ENCODE measurements at places on chromosomes 13 and 19.

- no peak for DNase-seq
Measured at GRCh38 chr13:44421853-44422525, 48.4 kb downstream of the SERP2 start.

DNA sequence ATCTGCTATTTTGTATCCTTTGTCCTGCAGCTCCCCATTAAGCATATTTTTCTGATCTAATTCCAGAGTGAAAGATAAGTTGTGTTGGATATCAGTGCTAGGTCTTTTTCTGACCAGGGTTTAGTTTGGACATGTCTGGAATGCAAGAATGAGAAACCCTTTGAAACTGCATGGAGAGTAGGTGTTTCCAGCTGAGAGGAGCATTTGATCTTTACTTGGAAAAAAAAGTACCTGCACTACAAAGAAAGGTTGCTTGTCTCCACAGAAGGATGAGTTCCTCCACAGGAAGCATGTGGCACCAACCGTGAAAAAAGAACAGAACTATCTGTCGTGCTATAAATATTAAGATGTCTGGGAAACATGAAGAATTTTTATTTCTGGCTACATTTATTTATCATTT is 36.6 kb upstream of the MED4 start:
- no peak for DNase-seq

DNA sequence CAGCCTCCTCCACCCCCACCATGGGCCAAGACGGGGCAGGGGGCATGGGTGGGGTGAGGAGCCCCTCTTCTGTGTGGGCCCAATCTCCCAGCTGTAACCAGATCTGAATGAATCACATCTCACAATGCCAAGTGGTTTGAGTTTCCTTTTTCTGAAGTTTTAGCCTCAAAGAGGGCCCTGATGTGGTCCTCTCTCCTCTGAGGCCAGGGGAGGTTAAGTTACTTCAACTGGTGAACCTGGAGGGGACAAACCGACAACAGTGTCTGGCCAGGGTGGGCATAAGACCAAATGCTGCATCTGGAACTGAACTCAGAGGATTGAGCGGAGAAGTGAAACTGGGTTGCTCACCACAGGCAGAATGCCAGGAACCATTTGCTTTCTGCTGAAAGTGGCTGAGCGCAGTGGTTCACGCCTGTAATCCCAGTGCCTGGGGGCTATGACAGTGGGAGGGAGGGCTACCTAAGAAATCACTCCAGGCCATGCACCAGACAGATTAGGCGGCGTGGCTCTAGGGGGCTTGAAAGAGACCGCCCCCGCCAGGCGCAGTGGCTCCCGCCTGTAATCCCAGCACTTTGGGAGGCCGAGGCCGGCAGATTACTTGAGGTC is 15.4 kb upstream of the IRGC start:
- DNase-seq, result no peak

DNA sequence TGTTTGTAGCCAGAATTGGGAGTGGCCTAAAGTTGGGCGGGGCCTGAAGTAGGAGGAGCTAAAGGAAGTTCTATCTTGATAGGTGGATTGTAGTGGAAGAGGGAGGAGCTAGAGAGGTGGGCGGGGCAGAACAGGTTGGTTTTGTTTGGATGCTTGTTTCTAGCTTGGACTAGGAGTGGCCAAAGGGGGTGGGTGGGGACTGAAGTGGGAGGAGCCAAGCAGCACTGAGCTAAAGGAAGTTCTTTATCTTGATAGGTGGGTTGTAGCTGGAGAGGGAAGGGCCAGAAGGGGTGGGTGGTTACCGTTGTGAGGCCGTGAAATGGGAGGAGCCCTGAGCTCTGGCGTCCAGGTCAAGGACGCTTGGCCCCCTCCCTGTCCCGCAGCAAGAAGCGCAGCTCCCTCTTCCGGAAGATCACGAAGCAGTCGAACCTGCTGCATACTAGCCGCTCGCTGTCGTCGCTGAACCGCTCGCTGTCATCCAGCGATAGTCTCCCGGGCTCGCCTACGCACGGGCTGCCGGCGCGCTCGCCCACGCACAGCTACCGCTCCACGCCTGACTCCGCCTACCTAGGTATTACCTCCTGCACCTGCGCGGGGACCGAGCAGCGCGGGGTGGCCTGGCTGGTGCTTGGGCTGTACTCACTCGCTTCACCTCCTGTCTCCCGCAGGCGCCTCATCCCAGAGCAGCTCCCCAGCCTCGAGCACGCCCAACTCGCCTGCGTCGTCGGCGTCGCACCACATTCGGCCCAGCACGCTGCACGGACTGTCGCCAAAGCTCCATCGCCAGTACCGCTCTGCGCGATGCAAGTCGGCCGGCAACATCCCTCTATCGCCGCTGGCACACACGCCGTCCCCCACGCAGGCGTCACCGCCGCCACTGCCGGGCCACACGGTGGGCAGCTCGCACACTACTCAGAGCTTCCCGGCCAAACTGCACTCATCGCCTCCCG is 8.0 kb downstream of the DNASE2 start:
- DNase-seq, result peak; percentile 39

DNA sequence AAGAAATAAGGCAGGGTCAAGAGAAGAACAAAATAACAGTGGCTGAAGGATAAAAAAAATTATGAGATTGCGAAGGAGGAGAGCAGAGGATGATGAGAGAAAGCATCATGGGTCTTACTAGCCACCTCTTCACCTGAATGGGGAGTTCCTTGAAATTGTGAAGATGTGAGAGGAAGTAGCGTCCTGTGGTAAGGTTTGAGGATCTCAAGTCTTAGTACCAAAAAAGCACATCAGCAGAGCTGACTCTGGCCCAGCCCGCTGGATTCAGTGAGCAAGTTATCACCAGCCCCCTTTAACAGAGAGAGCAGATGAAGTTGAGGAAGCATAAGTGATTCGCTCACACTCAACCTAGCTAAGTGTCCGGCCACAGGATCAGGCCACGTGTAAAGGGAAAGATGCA is 61.8 kb downstream of the RXFP2 start:
- no peak for DNase-seq

- no peak for DNase-seq
Measured at GRCh38 chr13:69580255-69580654, 527.4 kb upstream of the ATXN8OS start.
